Hindlimb muscle (tissue), 1 donor: ENCODE measurements at places on chromosomes 1 and 21. TPM values are rescaled to one million over a fixed set of nuclear protein-coding genes. Genes with fewer than 3 reads are reported as not detected.

Gene GPR37L1
- polyA plus RNA-seq, result 0.04 TPM

Gene BTBD19
- polyA plus RNA-seq, result 7.9 TPM

Gene CYYR1
- polyA plus RNA-seq, result 16.7 TPM

Gene ZBTB17
- 24.5 TPM for polyA plus RNA-seq

Gene MYCL
- polyA plus RNA-seq, result 2.6 TPM

Gene CELA3B
- polyA plus RNA-seq, result not detected

Gene OPRD1
- 0.74 TPM for polyA plus RNA-seq

Gene LCE1A
- not detected for polyA plus RNA-seq

Gene LCE3B
- polyA plus RNA-seq, result not detected
